CD14-positive monocyte (primary cell): ENCODE measurements at places on chromosomes 12 and 14.

DNA sequence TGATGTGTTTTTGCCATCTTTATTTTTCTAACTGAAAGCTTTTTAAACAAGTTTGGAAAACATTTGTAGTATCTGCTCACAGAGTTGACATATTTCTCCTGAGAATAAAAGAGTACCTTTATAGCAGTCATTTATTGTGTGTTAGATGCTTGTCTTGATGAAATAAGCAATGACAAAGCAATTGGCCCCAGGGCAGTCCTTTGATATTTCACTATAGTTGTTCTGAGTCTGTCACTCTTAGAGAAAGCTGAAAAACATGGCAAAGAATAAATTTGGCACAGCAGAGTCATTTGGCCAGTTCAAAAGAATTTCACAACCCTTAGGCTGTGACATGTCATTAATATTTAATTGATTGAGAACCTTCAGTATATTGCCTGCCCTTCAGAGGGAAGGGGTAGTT, 166.2 kb downstream of the PTPRO start:
- DNase-seq: no peak

- no peak for DNase-seq
Measured at GRCh38 chr12:27344760-27345159, 12.1 kb downstream of the BMAL2 start.

- DNase-seq: no peak
Measured at GRCh38 chr14:39554576-39554975, 122.3 kb upstream of the FBXO33 start.

DNA sequence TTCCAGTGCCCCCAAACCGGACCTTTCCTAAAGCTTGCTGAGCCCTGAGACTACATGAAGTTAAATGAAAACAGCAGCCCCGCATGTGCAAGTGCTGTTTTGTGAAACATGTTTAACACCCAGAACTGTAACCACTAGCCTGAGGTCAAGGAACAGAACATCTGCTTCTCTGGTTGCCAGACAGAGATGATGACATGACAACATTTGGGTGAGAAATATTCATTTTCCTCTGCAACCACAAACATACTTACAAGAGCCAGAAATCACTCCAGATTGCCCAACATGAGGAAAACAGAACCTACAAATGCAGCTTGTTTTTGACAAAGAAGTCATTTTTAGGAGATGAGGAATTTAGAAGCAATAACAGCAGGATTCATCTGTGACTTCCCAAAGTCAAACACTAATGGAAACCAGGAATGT, 110.4 kb downstream of the BCAT1 start:
- peak; percentile 77 for DNase-seq

DNA sequence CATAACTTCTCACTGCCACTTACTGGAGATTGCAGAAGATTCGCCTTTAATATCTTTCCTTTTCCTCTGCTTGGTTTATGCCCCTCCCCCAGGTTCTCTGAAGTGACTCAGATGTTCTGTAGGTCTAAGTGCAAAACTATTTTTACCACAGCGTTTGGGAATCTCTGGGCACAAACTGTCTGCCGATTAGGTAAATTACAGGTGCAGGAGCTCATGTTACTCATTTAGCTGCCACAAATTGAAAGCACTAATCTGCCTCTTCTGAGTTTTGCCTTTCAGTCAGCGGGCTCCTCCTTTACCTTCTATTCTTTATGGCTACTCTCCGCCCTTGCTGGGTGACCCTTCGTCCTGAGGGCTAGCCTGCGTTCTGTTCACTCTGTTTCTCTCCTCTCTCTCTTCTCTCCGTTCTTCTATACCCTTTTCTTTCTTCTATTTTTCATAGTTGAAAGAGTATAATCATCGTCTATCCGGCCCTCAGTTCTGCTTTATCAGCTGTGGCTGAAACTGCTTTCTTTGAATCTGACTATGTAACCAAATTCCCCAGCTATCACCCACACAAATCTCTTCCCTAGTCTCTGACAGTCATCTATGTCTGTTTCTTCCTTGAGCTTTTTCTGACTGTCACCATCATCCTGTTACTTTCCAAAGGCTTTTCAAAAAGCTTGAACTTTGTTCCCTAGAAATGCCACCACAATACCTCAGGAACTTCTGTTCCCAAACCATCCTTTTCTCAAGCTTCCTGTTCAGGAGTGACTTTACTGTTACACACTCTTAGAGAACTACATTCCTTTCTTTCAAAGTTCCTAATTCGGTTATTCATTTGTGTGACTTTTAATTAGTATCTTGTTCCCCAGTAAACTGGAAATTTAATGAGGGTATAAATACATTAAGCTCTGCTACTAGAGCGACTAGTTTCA, 4.3 kb upstream of the MYF6 start:
- no peak for DNase-seq

DNA sequence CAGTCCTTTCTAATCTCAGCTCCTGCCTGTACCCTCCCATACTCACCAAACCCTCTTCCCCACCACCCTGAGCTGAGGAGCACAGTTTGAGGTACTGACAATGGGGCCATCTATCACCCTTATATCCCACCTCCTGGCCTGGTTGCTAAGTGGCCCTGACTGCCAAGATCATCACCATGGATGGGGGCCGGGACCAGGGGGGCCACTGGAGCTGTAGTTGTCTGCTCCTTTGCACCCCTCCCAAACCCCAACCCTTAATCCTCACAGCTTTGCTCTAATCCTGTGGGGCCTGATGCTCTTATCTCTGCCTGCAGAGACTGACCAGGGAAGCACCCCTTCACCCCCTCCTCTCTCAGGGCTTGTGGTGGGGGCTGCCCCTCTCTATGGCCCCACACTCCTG, 395 bp upstream of the GNB3 start:
- DNase-seq: no peak

GRCh38 chr14:105390849-105391500, 7.4 kb upstream of the TEX22 start:
- no peak for DNase-seq

GRCh38 chr12:32897281-32897610, 669 bp upstream of the PKP2 start:
- DNase-seq: no peak

GRCh38 chr12:132170637-132171292, 26.5 kb downstream of the NOC4L start:
- DNase-seq: no peak

GRCh38 chr12:1630133-1630826, 1.2 kb downstream of the WNT5B start:
- no peak for DNase-seq

DNA sequence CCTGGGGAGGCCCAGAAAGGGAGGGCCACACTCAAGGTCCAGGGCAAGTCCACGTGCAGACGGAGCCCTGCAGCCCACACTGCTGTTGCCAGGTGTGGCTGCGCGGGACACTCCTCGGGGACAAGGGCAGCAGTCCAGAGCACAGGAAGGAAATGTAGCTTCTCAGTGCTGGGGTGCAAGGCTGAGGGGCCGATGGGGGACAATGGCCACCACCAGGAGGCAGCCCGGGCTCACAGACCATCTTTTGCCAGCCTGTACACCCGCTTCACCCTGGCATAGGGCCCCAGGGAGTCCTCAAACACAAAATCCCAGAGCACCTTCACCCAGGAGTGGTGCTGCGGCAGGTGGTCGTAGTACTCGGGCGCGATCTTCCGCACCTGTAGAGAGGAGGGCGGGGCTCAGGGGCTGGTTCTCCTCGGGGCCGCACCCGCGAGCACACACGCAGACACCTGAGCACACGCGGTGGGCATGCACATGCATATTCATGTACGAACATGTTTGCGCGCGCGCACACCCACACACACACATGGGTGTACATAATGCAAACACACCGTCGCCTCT, 12.8 kb downstream of the DEGS2 start:
- no peak for DNase-seq

DNA sequence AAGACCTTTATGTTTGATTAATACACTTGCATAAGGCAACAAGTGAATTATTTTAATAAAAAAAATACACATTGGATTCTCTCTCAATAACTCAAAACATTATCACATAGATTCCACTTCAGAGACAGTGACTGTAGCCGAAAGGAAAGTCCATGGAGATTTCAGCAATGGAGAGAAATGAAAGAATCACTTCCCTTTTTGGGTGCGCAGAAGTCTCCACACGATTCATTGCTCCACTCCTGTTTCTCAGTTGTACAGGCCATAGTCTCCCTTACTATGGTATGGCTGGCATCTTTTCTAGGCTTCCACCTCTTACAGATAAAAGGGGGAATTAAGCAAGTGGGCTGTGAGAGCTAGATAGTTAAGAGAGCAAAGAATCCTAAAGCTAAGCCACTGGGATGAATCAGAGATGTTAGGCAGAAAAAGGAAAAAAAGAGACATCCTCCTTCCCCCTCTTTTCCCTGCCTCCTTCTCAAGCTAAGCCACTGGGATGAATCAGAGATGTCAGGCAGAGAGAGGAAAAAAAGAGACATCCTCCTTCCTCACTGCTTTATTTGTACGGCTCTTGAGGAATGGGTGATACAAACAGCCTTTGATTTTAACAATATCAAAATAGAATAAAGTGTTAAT, 16.3 kb downstream of the ST8SIA1 start:
- peak; percentile 45 for DNase-seq

DNA sequence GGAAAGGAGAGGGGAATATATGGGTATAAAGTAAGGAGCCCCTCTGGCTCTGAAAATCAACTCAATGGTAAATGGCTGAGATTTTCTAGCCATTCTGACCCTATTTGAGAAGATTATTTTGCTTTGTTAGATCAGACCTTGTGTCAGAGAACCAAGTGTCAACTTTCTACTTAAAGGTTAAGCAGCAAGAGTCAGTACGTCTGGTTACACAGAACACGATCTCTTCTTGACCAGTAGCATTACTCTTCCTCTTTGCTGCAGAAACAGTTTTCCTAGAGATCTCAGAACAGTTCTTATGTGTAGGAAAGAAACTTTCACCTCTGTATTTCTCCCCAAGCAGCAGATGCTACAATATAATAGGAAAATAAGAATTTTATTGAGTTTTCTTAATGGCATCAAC, 47.4 kb upstream of the BTG1 start:
- no peak for DNase-seq

DNA sequence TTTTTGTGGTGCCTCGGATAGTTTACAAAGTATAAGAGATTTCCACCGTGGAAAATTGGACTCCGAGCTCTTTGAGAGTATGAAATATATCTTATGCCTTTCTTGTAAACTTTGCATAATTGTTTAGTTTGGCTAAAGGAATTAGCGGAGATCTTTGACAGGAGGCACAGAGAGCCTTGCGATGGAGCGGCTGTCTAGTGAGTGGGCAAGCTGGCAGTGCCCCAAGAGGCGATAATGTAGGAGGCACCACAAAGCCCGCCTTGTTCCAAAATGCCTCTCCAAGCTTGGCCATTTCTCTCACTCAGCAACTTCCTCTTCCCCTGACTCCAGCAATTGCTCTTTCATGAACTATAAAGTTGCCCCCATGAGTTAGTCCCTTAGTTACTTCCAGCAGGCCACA, 270.1 kb upstream of the PRICKLE1 start:
- no peak for DNase-seq

DNA sequence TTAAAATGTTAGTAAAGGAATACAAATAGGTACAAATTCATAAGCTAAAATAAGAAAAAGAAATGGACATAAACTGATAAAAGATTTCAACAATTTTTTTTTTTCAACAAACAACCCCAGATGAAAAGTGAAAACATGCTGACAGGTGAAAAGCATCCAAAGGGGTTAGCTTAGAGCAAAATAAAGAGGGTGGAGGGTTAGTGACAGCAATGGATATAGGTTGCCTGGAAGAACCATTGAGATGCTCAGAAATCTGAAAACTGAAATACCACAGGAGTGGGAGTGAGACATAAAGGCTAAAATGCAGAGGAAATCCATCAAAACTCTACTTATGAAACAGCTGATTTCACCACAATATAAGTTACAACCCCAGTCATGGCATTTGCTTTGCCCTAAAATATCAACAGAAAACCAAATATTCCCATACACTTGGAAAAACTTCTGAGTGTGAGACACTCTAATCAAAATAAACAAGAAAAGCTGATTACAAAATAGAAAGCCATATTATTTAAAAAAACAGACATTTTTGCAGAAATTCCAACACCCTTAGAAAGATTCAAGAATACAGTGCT, 136.3 kb upstream of the PLEKHG7 start:
- DNase-seq: no peak

DNA sequence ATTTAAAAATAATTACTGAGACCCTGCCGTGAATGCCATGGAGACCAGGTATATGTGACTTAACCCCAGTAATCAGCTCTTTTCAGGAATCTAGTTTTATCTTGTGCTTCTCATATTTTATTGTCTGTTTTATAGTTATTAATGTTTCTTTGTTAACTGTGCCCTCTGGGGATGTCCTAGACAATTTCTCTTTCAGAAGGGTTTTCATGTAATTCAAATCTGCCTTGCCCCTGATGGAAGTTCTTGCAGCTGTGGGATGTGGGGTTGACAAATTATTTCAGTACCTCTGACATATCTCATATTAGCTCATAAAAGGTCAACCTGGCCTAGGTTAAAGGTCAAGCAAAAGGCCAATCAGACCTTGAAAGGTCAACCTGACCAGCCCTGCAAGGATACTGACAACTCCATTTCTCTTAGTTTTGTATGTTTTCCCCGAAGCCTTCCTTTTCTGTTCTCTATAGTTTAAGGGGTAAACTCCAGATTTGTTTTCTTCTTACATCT, 182.3 kb downstream of the SLC41A2 start:
- no peak for DNase-seq

GRCh38 chr12:15581006-15581405, 208.2 kb downstream of the EPS8 start:
- no peak for DNase-seq

DNA sequence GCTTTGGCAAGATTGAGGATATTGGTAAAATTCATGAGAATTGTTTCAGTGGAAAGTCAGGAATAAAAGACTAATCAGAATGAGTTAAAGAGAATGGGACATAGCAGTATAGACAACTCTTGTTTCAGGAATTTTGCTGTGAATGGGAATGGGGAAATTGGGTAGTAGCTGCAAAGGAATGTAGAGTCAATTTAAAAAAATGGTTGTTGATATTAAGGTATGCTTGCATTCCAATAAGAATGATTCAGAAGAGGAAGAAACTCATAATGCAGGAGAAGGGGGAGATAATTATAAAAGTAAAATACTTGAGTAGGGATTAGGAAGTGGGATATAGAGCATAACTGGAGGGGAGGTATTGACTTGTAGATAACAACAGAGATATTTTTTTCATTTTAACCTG, 40.7 kb downstream of the MNAT1 start:
- DNase-seq: no peak

GRCh38 chr14:101349108-101349507, 212.2 kb upstream of the DIO3 start:
- DNase-seq: no peak

- DNase-seq: no peak
Measured at GRCh38 chr12:128250096-128250495, 16.9 kb upstream of the TMEM132C start.

DNA sequence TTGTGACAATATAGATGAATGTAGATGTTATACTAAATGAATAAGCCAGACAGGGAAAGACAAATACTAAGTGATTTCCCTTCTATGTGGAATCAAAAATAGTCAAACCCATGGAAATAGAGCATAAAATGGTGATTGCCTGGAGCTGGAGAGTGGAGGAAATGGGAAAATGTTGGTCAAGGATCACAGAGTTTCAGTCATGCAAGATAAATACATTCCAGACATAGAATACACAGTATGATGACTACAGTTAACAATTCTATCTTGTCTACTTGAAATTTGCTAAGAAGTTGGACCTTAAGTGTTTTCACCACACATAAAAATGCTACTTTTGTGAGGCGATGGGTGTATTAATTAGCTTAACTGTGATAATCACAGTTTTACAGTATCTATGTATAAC, 1182.7 kb downstream of the AACS start:
- DNase-seq: no peak
